ENCODE measurements at places on chromosomes 7 and 10.

- no peak for DNase-seq
Observed at GRCh38 chr7:147308539-147308938, 1191.9 kb downstream of the CNTNAP2 start.

DNA sequence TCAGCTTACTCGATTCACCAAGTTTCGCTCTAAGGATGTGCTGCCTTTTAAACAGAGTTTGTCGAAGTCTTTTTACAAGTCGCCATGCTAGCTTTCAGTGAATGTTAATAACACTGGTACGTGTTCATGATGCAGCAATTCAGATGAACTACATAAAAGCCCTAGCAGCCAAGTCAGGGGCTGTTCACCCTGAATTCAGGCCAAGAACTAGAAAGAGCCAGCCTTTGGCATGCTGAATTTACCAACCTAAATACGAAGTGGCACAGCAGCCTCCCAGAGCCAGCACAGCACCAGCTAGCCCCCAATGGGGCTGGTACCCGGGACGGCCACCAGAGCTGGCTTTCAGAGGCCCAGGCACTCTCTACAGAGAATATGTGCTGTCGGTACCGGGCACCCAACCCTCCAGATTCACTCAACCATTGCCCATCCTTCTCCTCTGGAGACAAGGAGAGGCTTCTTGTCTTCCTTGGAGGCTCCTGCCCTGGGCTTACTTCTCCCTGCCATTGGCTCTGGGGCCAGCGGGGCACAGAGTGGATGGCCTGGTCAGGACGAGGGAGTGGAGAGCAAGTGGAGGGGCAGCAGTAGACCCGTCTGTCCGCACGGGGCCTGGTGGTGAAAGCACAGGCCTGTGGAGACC is 64.2 kb downstream of the HIPK2 start:
- DNase-seq: no peak

- DNase-seq: no peak
Observed at GRCh38 chr10:72449941-72450441, 95.3 kb upstream of the DNAJB12 start.

DNA sequence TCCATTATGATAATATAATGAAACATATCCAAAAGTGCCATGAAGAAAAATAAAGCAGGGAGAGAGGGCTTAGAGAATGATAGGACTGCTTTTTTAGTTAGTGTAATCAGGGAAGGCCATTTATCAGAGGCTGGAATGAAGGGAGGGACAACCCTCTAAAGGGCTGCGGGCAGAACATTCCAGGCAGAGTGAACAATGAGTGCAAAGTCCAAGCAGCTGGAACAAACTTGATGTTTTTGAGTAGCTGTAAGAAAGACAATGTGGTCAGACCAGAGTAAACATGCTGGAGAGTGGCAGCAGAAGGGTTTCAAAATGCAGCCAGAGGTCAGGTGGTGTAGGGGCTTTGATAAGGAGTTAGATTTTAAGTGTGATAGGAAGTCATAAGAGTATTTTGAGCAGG is 65.6 kb upstream of the CCDC6 start:
- no peak for DNase-seq

DNA sequence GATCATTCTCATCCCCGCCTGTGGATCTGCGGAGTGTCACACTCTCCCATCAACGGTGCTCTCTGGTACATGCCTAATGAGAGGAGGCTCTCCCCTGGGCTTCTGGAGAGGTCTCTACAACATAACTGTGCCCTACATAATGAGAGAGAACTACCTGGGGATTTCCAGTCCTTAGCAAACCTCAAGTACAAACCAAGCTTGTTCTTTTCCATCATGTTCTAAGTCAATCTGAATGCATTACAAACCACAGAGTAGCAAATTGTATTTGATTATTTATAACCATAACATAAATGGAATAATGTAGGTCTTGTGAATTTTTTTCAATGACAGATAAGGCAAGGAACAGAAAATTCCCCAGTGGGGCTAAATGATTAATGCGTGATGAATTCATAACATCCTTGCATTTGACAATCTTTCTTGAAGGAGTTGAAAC is 412.4 kb upstream of the NRP1 start:
- DNase-seq: no peak

- no peak for DNase-seq
Observed at GRCh38 chr7:148419856-148420832, 170.4 kb upstream of the C7orf33 start.

DNA sequence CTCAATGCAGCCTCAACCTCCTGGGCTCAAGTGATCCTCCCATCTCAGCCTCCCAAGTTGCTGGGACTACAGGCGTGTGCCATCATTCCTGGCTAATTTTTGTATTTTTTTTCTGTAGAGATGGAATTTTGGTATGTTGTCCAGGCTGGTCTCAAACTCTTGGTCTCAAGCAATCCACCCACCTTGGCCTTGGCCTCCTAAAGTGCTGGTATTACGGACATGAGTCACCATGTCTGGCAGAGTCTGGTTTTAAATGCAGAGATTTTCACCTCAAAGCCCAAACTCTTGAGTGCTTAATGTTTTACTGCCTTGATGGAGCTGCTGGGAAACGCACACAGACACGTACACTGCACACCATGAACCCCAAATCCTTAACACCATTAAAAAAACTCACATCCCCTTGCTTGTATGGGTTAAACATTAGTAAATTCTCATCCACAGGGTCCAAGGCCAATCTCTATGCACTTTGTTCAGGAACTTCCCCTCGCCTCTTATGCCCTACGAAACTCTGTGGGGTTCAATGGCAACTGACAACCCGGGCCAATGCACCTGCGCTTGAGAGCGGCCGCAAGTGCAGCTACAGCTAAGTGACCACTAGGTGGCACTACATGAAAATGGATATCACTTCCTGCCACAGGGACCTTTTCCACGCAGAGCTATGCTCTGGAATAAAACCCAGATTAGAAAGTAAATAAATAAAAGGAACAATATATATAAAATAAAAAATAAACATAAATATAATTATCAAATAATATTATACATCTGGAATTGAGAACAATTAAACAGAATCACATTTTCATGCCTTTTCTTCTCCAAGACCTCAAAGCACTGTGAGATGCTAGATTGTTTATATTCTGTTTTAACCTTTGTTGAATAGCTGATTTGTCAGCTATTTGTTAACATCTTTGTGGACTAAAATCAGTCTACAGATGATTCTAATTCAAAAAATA is 66.9 kb upstream of the AFAP1L2 start:
- DNase-seq: no peak

- DNase-seq: no peak
Observed at GRCh38 chr10:132834891-132835847, 49.2 kb upstream of the NKX6-2 start.

DNA sequence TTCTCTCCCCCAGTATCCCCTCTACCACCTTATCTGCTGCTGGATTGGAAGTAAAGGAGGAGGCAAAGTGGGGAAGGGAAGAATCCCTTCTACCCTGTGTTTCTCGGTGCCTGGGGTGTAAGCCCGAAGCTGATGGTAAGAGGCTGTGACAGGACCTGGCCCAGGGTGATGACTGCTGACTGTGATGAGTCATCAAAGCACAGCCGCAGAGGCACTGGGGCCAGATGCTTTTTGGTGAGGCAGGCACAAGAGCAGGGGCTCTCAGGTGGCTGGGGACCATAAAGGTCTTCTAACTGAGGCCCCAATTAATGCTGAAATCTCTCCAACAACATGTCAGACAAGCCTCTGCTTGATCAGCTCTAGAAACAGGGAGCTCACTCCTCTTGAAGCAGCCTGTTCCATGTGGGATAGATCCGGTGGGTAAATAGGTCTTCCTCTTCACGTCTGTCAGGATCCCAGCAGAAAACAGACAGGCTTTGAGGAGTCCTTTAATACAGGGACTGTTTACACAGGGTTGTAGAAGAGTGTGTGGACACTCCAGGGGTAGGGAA is 86.1 kb upstream of the PCBD1 start:
- no peak for DNase-seq

DNA sequence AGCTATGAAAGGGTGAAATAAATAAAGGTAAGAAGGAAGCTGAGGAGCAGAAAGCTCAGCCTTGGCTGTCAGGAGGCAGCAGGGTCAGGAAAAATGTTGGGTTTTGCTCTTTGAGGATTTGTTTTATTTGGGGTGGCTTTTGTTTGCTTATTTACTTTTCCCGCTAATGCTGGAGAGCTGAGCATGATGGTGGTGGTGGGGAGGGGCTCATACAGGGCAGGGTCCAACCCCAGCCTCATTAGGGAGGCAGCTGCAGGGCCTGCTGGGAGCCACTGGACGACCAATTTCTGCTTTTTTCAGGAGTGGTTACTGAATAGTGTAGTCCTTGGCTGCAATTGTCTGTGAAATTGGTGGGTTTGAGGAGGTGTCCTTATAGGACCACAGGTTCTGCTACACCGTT is 36.3 kb downstream of the CCM2 start:
- DNase-seq: no peak

- DNase-seq: no peak
Observed at GRCh38 chr7:127908430-127909258, 122.6 kb downstream of the LRRC4 start.
